ENCODE measurements at places on chromosomes 12 and 14. TPM values are rescaled to one million over a fixed set of nuclear protein-coding genes. Genes with fewer than 3 reads are reported as not detected.

GRCh38 chr12:89162589-89163261 lies 189.6 kb downstream of the DUSP6 start:
- peak; percentile 25 for DNase-seq

- DNase-seq, result no peak
These were observed 137.8 kb downstream of the ADGRD1 start for GRCh38 chr12:131091413-131091975.

- no peak for DNase-seq
These were observed 2.1 kb upstream of the EIF4B start for GRCh38 chr12:53004178-53004577.

GRCh38 chr14:60590991-60591414 lies 58.3 kb downstream of the SIX1 start:
- DNase-seq, result no peak

DNA sequence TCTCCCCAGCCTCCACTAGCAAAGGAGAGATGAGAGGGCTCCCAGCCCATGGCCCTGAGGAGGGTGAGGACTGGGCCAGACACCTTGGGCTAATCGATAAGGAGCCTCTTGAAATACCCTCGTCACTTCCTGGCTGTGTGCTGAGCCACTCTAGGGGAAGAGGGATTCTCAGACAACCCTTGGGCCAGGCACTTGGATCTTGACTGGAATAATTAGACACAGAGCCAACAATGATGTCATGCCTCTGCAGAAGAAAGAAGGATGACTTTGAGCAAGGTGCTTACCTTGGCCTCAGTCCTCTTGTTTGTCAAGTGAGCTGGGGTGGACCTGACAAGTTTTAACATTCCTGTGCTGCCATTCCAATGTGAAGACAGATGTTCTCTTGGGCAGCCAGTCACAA lies 83.1 kb downstream of the LRRC74A start:
- DNase-seq, result no peak

DNA sequence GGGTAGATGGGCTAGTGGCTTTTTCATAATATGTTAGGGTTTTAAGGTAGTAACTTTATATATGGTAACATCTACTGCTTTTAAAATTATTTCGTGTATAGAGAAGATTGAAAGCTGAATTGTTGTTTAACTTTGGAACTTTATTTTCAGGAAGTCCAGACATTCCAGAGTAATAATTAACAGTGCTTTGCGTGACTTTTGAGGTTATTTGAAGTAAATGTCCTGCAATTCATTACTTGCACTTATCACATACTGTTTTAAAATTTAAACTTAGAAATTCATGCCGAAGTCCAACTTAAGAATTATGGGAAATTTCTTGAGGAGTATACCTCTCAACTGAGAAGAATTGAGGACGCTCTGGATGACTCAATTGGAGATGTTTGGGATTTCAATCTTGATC lies 3.3 kb downstream of the WASHC4 start:
- no peak for DNase-seq

DNA sequence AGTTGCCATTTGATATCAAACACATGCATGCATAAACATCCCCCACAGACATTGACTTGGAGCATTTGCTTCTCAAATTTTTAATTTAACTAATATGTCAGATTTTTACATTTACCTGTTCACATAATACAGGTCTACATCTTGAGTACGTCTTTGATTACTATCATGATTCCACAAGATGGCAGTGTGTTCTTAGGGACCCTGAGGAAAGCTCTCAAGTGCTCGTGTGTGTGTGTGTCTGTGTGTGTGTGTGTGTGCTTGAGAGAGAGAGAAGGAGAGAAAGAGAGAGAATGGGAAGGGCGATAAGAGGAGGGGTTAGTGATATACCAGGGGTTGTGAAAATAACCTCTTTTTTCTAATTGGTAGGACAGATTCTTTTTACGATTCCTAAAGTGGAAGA lies 167.1 kb upstream of the OR4E1 start:
- no peak for DNase-seq

GRCh38 chr14:82657186-82657675 lies 1123.6 kb upstream of the SEL1L start:
- no peak for DNase-seq

DNA sequence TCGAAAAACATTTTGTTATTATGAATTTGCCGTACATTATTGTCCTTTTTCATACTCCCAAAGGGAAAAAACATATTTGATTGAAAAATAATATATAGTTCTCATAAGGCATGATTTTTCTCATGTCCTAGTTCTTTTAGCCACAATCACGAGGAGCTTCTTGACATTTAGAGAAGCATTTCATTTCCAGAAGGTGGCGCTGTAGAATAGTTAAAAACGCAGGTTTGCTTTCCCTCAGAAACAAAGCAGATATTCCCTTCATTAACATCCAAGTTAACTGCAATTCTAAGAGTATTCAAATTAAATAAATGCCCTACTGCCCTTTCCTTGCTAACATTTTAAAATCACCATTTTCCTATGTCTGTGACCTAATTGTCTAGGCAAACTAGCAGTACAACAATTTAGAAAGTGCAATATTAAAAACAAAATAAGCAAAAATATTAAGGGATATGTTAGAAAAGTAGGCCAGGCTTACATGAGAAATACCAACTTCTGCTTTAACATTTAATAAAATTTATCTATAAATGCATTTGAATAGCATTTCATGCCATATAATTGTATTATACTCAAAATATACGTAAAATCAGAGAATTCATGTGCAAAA lies 10.9 kb upstream of the PIK3C2G start:
- peak; percentile 69 for DNase-seq

DNA sequence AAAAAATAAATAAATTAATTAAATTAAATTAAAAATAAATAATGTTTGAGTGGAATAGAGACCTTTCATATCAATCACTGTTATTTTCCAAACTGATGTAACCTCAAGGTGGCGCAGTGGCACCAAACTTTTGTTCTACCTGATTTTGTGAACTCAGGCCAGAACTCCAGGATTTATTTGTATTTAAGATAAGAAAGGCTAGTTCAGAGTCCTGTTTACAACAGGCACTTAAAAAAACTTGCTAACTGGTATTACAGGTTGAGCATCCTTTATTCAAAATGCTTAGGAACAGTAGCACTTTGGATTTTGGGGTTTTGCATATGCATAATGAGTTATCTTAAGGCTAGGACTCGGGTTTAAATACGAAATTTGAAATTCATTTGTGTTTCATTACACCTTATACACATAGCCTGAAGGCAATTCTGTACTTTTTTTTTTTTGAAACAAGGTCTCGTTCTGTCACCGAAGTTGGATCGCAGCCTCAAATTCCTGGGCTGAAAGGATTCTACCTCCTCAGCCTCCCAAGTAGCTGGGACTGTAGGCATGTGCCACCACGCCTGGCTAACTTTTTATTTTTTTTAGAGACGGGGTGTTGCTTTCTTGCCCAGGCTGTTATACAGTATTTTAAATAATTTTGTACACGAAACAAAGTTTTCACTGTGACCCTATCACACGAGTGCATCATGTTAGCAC lies 32.4 kb downstream of the YY1 start:
- peak; percentile 29 for DNase-seq

DNA sequence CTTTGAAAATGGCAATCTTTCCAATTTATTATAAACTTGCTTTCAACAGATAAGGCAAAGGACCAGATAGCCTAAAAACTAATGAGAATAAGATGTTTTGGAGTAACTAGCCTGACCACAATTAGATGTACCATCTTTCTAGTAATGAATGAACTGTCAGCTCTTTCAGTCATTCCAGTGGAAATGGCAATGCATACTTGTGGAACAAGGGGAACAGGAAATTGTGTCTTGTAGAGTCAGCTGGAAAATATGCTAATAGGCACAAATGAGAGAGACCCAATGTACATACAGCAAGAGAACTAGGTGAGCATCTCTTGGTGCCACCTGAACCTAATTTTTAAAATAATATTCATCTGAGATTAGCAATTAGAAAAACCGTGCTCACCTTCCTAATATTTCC lies 76.1 kb upstream of the GPHB5 start:
- DNase-seq, result no peak

DNA sequence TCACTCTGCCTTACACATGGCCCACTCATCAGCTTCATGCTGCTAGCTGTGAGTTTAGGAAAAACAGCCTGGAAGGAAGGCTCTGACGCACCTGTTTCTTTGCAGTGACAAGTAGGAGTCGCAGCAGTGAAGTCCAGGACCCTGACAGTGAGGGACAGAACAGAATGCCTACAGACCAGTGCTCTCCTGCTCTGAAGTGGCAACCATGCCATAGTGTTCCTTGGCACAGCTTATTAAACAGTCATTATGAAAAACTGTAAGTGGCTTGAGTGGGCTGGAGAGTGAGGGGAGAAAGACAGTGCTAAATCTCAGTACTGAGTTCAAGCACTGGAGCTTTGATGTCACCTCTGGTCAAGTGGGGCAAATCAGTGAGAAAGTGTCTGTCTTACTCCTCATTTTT lies 61.7 kb downstream of the MYRFL start:
- DNase-seq, result no peak

- no peak for DNase-seq
These were observed 94.7 kb upstream of the DDHD1 start for GRCh38 chr14:53247596-53248370.

DNA sequence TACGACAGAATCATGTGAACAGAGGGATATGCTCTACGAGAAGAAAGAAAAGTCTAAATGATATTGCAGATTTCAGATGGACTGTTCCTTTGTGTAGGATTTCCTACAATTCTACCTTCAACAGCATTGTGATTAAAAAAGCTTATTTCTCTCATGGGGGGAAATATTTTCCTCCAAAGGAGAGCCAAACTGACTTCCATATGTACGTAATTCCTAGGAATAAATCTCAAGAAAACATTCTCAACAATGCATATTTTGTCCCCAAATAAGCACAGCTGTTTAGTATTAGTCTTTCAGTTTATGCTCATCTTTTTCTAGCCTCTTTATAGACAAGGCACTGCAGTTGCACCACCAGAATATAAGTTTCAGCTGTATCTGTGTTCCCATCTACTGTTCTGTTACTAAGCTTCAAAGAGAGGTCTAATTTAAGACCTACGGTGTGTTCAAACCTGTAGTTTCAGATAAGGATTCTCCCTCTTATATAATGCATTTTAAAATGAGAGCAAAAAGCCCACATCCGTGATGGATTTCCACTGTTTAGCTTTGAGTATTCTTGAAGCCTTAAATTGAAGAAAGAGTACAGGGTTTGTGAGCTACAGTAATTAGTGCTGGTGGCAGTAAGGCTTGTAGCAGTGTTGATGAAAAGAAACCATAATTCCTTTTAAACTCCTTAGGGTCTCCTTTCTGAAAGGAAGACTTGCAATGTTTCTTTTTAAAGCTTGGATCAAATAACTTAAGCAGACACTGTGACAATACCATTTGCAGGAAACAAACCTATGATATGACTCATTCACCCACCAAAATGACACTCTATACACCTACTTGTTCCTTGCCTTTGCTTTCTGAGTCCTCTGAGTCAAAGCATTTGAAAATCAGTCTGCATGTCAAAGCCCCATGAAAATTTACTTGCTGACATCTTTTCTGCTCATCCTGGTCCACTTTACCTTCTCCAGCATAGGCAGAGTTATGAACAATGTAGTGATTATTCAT lies 754.1 kb downstream of the NOVA1 start:
- no peak for DNase-seq

- no peak for DNase-seq
These were observed 61.0 kb upstream of the PELI2 start for GRCh38 chr14:56057071-56057741.

The TRMT5 gene
- polyA plus RNA-seq, result 28.8 TPM

The OTUB2 gene
- polyA plus RNA-seq, result 4.2 TPM

The PAWR gene
- 152 TPM for polyA plus RNA-seq

The TULP3 gene
- polyA plus RNA-seq, result 32.5 TPM

The LRRC10 gene
- not detected for polyA plus RNA-seq
